ENCODE measurements at places on chromosomes 11 and 22.

DNA sequence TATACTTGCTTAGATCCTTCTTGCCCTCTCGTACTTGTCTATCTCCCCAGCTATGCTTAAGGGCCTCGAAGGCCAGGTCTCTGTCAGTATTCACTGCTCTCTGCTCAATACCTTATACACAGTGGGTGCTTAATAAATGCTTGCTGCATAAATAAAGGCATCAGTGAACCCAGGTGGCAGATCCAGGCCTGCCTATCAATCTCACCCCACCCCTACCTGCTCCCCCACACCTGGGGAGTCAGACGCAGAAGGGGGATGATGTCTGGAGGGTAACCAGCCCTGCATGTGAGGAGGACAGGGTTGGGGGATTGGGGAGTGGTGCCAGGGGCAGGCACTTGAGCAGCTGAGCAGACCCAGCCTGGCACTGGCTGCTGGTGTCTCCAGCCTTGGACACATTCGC lies 430.6 kb downstream of the MN1 start:
- DNase-seq, result no peak

- no peak for DNase-seq
These were observed 37.2 kb downstream of the FAR1 start for GRCh38 chr11:13705710-13706109.

GRCh38 chr11:17353821-17354600 lies 2.4 kb downstream of the NCR3LG1 start:
- no peak for DNase-seq

DNA sequence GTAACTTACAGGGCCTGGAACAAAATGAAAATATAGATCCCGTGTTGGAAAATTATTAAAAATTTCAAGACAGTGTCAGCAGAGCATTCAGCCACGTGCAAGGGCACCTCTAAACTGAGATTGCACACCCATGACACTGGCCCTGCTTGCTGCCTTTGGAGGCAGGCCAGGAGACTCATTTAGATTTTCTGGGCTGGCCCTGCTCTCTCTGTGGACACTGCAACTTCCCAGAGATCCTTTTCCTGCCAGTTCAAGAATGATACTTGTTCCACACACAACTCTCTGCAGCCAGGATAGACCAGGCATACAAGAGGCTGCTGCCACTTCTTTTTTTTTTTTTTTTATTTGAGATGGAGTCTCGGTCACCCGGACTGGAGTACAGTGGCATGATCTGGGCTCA lies 56.7 kb upstream of the PTPRJ start:
- no peak for DNase-seq

- DNase-seq, result no peak
These were observed 27.3 kb downstream of the SERGEF start for GRCh38 chr11:17985517-17985916.

DNA sequence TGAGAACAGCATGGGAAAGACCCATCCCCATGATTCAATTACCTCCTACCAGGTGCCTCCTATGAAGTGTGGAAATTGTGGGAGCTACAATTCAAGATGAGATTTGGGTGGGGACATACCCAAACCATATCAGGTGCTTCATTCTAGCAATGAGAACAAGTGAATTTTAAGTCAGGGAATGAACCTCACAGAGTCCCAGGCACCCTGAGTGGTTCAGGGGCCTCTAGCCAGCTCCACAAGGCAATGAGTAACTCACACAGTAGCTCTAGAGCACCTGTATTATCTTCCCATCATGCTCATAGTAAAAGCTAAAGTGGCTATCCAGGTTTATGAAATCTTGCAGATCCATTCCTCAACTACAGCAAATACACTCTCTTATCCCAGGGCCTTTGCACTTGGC lies 13.1 kb upstream of the ACCSL start:
- no peak for DNase-seq

DNA sequence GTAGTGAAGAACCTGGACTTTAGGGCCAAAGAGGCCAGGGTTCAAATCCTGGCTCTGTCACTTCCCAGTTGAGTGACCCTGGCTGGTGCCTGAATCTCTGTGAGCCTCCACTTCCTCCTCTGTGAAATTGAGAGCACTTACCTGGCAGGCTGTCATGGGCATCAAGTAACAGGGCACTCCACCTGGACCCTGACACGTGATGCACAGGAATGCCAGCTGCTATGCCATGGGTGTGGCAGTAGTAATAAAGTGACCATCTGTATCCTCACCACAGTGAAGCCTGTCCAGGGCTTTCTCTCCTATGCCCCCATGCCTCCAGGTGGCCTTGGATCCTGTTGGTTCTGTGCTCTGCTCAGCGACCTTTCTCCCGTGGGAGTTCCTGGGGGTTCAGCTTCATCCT lies 29.8 kb upstream of the PPP6R3 start:
- no peak for DNase-seq

DNA sequence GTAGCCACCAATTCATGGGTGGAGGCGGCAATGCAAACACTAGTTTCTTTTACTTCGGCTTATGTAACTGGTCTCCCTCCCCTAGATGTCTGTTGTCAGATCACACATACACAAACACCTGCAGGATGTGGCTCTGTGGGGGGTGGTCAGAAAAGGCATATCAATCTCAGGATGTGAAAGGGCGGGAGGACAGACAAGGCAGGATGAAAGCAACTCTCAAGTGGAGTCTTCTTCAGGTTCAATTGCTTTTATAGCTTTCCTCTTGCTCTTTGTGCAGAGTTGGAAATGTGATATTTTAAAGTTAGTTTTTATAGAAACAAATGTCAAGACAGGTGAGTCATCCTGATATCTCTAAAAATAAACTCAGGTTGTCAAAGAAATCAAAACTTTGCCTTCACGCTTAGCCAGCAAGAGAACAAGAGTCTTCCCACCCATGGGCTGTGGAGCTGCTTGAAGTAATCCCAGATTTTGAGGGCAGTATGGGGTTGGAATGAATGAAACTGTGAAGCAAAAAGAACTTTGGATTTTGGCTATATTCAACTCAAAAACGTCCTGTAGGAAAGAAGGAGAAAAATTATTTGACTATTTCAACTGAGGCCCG lies 423.4 kb downstream of the GUCY1A2 start:
- DNase-seq, result no peak

- DNase-seq, result no peak
These were observed 17.1 kb downstream of the YPEL1 start for GRCh38 chr22:21718499-21718898.

DNA sequence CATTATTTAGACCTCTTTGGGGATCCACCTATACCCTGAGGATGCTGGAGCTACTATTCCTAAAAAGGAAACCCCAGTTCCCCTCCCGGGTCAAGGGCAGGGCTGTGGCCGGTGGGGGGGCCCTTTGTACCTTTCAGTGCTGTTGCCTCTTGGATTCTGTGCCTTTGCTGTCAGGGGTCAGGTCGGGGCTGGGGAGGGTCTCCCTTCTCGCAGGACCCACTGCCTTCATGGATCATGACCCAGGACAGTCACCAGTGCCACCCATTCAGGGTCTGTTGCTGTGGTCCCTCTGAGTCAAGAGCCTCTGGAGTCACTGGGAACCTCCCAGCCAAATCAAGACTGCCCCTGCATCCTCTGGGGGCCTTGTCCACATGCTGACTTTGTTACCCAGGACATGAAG lies 78.1 kb upstream of the CCND1 start:
- no peak for DNase-seq

GRCh38 chr22:17130199-17130598 lies 9.0 kb upstream of the TMEM121B start:
- no peak for DNase-seq
